ENCODE measurements at places on chromosomes 5 and 9. TPM values are rescaled to one million over a fixed set of nuclear protein-coding genes. Genes with fewer than 3 reads are reported as not detected.

- H3K27ac ChIP-seq: no peak overlapping the region
- peak; percentile 13 for DNase-seq
- no peaks in the 10 kb centered on the region for H3K36me3 ChIP-seq
- no peaks in the 10 kb centered on the region for H3K4me1 ChIP-seq
Measured at GRCh38 chr5:162956570-162956969, 480.8 kb upstream of the CCNG1 start.

- no peaks in the 10 kb centered on the region for H3K36me3 ChIP-seq
- no peaks in the 10 kb centered on the region for H3K27me3 ChIP-seq
- no peaks in the 10 kb centered on the region for H3K4me1 ChIP-seq
- H3K27ac ChIP-seq: no peak overlapping the region
- H3K4me3 ChIP-seq: no peak overlapping the region
Measured at GRCh38 chr5:103464835-103465484, 97.6 kb downstream of the NUDT12 start.

DNA sequence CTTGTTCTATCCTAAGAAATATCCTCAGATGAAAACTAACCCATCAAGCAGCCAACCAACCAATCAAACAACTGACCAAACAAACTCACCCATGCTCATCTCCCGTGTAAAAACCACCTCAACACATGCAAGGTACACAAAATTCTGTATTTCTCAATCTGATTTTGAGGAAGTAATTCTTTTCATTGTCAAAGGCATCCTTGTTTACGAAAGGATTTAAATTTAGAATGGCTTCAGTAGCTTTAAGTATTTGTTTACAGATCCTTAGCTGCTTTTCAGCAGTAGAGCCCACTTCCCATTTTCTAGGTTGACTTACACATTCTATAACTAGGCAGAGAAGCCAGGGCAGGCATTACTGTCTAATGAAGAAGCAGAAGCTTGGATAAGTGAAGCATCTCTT, 78.6 kb downstream of the NTRK2 start:
- no peaks in the 10 kb centered on the region for H3K36me3 ChIP-seq
- H3K4me3 ChIP-seq: no peak overlapping the region
- H3K27me3 ChIP-seq: no peaks in the 10 kb centered on the region
- H3K4me1 ChIP-seq: no peaks in the 10 kb centered on the region
- no peak overlapping the region for H3K27ac ChIP-seq

GRCh38 chr9:89353989-89354388, 35.7 kb downstream of the SECISBP2 start:
- DNase-seq: no peak
- no peaks in the 10 kb centered on the region for H3K27me3 ChIP-seq
- H3K36me3 ChIP-seq: peaks cover 49% of the 10 kb centered on the region
- no peaks in the 10 kb centered on the region for H3K4me1 ChIP-seq

- no peak for DNase-seq
- H3K27me3 ChIP-seq: peaks cover 8% of the 10 kb centered on the region
- no peak overlapping the region for H3K4me3 ChIP-seq
- no peak overlapping the region for H3K27ac ChIP-seq
Measured at GRCh38 chr5:17398431-17398830, 99.6 kb upstream of the TAF11L2 start.

GRCh38 chr9:71986900-71987299, 73.5 kb downstream of the C9orf57 start:
- H3K36me3 ChIP-seq: no peaks in the 10 kb centered on the region
- no peak overlapping the region for H3K4me3 ChIP-seq
- no peaks in the 10 kb centered on the region for H3K27me3 ChIP-seq
- DNase-seq: no peak

GRCh38 chr9:74783408-74783807, 104.3 kb downstream of the TRPM6 start:
- H3K36me3 ChIP-seq: no peaks in the 10 kb centered on the region
- H3K27ac ChIP-seq: no peak overlapping the region
- DNase-seq: no peak
- H3K4me3 ChIP-seq: no peak overlapping the region
- no peaks in the 10 kb centered on the region for H3K4me1 ChIP-seq

GRCh38 chr9:18698992-18699391, 225.0 kb downstream of the ADAMTSL1 start:
- no peaks in the 10 kb centered on the region for H3K27me3 ChIP-seq
- H3K36me3 ChIP-seq: no peaks in the 10 kb centered on the region
- no peak for DNase-seq

- no peaks in the 10 kb centered on the region for H3K36me3 ChIP-seq
- peak overlapping the region; percentile 86 for H3K27ac ChIP-seq
- H3K4me3 ChIP-seq: no peak overlapping the region
- H3K4me1 ChIP-seq: peaks cover 30% of the 10 kb centered on the region
- no peaks in the 10 kb centered on the region for H3K27me3 ChIP-seq
Measured at GRCh38 chr9:73152543-73152844, 829 bp downstream of the ANXA1 start.

DNA sequence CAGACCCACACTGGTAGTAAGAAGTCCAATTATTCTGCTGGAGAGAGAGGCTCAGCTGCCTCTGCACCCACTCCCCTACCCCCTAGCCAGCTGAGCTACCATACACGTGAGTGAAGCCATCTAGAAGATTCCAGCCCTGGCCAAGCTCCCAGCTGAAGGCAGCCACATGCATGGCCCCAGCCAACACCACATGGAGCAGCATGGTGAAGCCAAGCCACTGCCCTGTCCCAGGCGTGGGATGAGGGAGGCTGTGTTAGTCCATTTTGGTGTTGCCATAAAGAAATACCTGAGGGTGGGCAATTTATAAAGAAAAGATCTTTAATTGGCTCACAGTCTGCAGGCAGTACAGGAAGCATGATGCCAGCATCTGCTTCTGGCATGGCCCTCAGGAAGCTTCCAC, 20.0 kb upstream of the VDAC1 start:
- no peak overlapping the region for H3K4me3 ChIP-seq
- H3K36me3 ChIP-seq: no peaks in the 10 kb centered on the region
- no peak overlapping the region for H3K27ac ChIP-seq
- no peaks in the 10 kb centered on the region for H3K27me3 ChIP-seq
- no peak for DNase-seq
- H3K4me1 ChIP-seq: no peaks in the 10 kb centered on the region

DNA sequence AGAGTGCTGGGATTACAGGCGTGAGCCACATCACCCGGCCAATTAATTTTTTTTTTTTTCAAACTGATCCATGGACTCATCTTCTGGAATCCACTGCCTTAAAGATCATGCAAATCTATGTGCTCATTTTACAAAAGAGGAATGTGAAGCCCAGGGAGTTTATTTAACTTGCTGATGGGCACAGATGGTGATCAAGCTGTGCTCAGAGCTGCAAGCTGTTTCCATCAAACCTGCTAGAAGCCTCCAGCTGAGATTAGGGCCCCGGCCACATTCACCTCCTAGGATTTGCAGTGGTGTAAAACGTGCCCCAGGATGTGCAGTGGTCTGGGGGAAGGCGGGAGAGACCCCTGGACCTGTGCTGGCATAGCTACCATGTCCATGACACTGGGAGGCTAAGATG, 56.1 kb upstream of the TUT7 start:
- peaks cover 74% of the 10 kb centered on the region for H3K27me3 ChIP-seq
- DNase-seq: peak; percentile 58
- H3K4me3 ChIP-seq: no peak overlapping the region

DNA sequence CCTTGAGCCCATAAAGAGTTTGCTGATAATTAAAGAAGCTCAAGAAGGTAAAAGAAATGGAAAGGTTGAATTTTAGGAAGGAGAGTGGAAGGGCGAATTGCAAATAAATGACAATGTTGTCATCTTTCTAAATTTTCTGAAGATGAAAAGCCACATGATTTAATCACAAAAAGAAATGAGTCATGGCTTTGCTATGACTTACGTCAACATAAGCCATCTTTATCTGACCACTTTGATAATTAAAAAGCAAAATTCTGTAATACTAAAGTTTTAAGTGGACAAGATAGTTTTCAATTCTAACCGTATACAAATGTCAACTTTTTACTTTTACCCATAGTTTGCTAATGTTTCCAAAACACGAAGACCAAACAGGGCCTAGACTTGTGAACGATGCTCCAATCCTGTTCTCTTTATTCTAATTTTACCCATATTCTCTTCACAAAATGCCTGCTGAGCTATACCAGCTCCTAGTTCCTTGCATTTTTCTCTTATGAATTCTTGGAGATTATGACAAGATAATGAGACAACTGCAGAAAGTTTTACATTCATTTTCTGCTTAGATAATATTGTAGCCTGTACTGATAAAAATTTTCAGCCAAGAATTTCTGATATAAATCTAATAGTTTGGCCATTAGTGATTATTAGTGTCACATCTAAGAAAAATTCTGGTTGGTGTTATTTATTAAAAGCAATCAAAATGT, 21.8 kb upstream of the PRUNE2 start:
- H3K4me3 ChIP-seq: no peak overlapping the region
- no peaks in the 10 kb centered on the region for H3K36me3 ChIP-seq
- H3K27ac ChIP-seq: no peak overlapping the region

DNA sequence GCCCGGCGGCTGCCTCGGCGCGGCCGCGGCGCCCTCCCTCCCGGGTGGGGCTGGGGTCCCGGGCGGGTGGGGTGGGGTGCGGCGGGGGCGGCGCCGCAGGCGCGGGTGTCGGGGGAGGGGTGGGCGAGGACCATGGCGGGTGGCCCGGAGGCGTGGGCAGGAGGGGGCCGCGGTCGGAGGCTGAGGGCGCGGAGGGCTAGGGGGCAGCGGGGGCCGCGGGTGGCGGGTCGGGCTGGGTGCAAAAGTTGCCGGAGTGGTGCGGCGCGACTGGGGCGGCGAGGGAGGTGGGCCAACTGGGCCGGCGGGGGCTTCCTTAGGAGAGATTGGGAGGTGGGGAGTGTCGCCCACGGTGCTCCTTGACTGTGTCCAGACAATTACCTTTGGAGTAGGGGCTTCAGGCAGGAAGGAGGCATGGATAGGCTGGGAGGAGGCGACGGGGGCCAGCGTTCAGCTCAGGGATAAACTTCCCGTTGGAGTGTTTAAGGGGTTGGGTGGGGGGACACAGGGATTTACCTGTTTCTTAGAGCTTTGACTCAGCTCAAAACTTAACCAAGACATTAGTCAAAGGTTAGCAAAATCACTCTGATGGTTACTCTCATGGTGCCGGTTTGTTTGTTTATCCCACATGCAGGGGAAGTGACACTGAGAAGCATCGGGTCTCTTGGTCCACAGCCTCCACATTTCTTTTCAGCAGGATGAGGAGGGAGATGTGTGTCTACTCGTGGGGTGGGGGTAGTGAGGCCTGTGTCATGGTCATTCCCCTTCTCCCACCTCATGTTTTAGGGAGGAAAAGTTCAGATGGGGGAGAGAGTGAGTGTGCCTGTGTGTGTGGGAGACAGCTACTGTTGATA, 859 bp downstream of the CSNK1G3 start:
- H3K27me3 ChIP-seq: no peaks in the 10 kb centered on the region
- peaks cover 20% of the 10 kb centered on the region for H3K4me1 ChIP-seq
- peak; percentile 43 for DNase-seq
- peak overlapping the region; percentile 67 for H3K27ac ChIP-seq
- H3K36me3 ChIP-seq: no peaks in the 10 kb centered on the region

The FOXD1 gene
- 0.42 TPM for total RNA-seq

The FOXD4L5 gene
- not detected for total RNA-seq

All from GM23338 (cell line).